ENCODE measurements at places on chromosomes 3 and 15. TPM values are rescaled to one million over a fixed set of nuclear protein-coding genes. Genes with fewer than 3 reads are reported as not detected.

GRCh38 chr3:71514621-71515020 lies 68.9 kb downstream of the FOXP1 start:
- H3K4me1 ChIP-seq = peaks cover 19% of the 10 kb centered on the region
- peaks cover 5% of the 10 kb centered on the region for H3K36me3 ChIP-seq
- H3K27ac ChIP-seq = no peak overlapping the region
- H3K4me3 ChIP-seq = no peak overlapping the region
- no peak for DNase-seq
- H3K27me3 ChIP-seq = no peaks in the 10 kb centered on the region

- H3K36me3 ChIP-seq = no peaks in the 10 kb centered on the region
- H3K27me3 ChIP-seq = peaks cover 8% of the 10 kb centered on the region
- DNase-seq = no peak
- H3K27ac ChIP-seq = no peak overlapping the region
- no peak overlapping the region for H3K4me3 ChIP-seq
- H3K4me1 ChIP-seq = no peaks in the 10 kb centered on the region
Observed at GRCh38 chr3:154144825-154145465, 23.8 kb downstream of the ARHGEF26 start.

SLMAP gene
- 47.3 TPM for total RNA-seq

DNA sequence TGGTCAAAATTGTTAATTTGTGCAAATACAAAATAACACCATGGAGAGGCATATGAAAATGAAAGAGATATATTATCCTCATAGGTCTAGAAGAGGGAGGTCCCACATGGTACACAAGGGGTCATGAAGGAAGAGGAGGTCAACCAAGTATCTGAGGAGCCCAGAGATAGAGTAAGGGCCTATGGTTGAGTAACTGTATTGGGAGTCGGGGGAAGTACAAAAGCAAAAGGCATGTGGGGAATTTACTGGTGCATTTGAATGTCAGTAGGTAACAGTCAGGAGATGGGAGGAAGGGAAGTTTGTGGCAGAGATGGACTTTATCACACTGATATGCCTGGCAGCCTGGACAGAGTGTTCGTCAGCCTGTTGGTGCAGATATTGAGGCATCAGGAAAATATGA lies 1113.7 kb downstream of the OTOL1 start:
- no peaks in the 10 kb centered on the region for H3K4me1 ChIP-seq
- H3K27me3 ChIP-seq = no peaks in the 10 kb centered on the region
- no peaks in the 10 kb centered on the region for H3K36me3 ChIP-seq
- H3K27ac ChIP-seq = no peak overlapping the region

- no peak for DNase-seq
- no peak overlapping the region for H3K27ac ChIP-seq
- no peak overlapping the region for H3K4me3 ChIP-seq
- H3K36me3 ChIP-seq = peaks cover 15% of the 10 kb centered on the region
Observed at GRCh38 chr3:106341087-106341486, 472.3 kb upstream of the CBLB start.

DNA sequence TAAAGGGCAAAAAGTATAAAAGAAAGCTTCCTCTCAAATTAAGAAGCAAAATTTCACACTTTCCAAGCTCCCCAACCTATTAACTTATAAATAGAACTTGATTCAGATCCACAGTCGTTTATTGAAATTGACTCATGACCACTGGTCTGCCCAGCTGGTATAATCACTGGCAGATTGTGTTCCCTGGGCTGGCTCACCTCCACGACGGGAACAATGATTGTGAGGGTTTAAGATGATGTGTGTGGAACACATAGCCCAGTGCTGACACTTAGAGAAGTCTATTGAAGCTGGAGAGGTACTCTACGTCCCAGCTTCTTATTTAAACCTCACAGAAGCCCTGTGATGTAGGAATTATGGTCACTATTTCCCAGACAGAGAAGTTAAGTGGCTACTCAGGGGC lies 90.4 kb downstream of the MB21D2 start:
- H3K4me3 ChIP-seq = no peak overlapping the region
- no peak for DNase-seq
- H3K27ac ChIP-seq = no peak overlapping the region
- no peaks in the 10 kb centered on the region for H3K27me3 ChIP-seq

- peaks cover 44% of the 10 kb centered on the region for H3K27me3 ChIP-seq
- no peak overlapping the region for H3K4me3 ChIP-seq
- H3K27ac ChIP-seq = no peak overlapping the region
- peaks cover 12% of the 10 kb centered on the region for H3K4me1 ChIP-seq
- H3K36me3 ChIP-seq = no peaks in the 10 kb centered on the region
Observed at GRCh38 chr15:65374334-65374733, 3.5 kb downstream of the IGDCC3 start.

DNA sequence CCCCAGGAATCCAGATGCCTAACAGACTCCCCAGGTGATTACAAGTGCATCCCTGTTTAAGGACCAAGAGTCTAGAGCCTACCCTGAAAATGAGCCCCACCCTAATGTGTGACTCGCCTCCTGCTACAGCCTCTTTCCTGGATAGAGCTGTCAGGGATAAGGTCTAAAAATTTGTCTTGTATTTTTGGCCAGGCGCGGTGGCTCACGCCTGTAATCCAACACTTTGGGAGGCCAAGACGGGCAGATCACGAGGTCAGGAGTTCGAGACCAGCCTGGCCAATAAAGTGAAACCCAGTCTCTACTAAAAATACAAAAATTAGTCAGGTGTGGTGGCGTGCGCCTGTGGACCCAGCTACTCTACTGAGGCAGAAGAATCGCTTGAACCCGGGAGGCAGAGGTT lies 11.2 kb downstream of the TMC3 start:
- no peaks in the 10 kb centered on the region for H3K27me3 ChIP-seq
- no peak overlapping the region for H3K4me3 ChIP-seq
- no peaks in the 10 kb centered on the region for H3K4me1 ChIP-seq
- H3K27ac ChIP-seq = no peak overlapping the region
- no peak for DNase-seq
